ENCODE measurements at places on chromosomes 4 and X.

DNA sequence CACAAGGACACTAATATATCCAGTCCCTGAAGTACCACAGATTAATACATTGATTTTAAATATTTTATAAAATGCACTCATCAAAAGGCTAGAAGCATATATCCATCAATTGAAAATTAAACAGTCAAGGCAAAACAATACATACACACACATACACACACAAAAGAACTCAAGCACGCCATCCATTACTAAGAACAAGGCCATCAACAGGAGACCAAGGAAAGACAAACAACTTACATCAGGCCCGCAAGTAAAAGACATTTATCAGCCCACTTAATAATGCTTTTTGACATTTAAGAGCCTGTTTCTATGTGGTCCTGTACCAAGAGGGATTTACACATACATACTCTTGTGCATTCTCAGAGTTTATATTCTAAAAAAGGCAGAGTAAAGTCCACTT is 50.0 kb upstream of the ZNF827 start:
- no peak for DNase-seq

- DNase-seq = no peak
Observed at GRCh38 chr4:167966143-167966542, 126.2 kb upstream of the ANXA10 start.

DNA sequence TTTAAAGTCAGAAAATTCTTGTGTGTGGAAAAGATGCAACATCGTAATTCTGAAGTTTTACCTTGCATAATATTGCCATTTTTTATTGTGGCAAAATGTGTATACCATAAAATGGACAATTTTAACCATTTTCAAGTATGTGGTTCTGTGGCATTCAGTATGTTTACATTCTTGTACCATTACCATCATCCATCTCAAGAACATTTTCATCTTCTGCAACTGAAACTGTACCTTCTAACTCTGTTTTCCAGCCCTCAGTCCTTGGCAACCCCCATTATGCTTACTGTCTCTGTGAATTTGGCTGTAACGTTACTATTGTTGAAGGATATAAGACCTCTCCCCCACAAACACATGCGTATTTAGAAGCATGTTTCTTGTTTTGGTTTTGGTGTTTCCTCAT is 123.2 kb downstream of the BMPR1B start:
- DNase-seq = no peak

GRCh38 chrX:110966839-110967238 is 129.2 kb upstream of the PAK3 start:
- DNase-seq = no peak

GRCh38 chr4:85784348-85784747 is 309.4 kb downstream of the ARHGAP24 start:
- DNase-seq = no peak

GRCh38 chr4:55272589-55272988 is 73.5 kb upstream of the SRD5A3 start:
- no peak for DNase-seq

- no peak for DNase-seq
Observed at GRCh38 chr4:1451106-1451751, 45.0 kb upstream of the NKX1-1 start.

GRCh38 chr4:180057299-180057721 is 2185.9 kb upstream of the TENM3 start:
- DNase-seq = no peak
